ENCODE measurements at places on chromosomes 3 and 15.

DNA sequence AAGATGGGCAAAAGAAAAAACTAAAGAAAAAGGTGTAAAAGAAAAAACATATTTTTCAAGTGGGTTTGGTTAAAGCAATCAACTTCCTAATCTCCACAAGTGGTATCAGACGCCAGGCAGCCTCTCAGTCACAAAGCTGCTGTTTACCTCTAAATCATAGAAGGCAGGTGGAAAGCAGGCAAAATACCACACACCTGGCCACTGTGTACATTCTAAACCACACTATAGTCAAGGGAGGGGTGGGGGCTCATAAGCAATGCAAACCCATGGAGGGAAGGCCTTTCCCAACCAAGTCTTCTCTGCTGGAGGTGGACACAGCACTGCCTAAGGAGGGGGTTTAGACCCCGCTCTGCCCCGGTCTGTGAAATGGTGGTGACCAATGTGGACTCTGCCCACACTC lies 50.4 kb downstream of the MCF2L2 start:
- DNase-seq, result no peak

DNA sequence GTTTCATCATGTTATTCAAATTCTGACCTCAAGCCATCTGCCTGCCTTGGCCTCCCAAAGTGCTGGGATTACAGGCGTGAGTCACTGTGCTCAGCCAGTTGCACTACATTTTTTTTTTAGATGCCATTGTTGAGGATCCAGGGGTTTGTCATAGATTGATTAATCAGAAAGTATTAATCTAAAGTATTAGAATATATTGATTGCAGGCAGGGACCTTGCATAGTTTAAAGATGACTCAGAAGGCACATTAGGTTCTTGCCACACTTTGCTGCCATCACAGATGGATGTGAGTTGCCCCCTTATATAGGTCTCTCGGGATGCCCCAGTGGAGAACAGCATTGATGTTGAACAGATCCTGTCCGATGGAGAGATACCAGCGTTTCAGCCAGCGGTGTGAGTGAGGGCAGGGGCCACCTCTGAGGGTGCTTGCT lies 41.1 kb downstream of the IGF1R start:
- DNase-seq, result no peak

DNA sequence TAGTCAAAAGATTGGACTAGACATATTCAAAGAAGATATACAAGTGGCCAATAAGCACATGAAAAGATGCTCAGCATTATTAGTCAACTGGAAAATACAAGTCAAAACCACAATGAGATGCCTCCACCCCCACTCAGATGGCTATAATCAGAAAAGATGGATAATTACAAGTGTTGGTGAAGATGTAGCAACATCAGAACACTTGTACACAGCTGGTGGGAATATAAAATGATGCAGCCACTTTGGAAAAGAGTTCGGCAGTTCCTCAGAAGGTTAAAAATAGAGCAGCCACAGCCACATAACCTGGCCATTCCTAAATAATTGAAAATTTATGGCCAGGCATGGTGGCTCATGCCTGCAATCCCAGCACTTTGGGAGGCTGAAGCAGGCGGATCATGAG lies 38.4 kb downstream of the HEG1 start:
- DNase-seq, result no peak

DNA sequence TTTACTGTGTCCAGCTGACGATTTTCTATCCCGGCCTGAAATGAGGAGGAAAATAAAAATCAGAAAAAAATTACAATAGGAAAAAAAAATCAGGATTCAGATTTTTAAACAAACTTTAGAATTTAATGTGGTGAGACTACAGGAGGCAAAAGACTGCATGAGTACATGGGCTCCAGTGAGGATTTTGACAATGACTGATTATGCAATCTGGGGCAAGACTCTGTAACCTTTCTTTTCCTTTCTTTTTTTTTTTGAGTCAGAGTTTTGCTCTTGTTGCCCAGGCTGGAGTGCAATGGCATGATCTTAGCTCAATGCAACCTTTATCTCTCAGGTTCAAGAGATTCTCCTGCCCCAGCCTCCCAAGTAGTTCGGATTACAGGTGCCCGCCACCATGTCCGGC lies 29.9 kb downstream of the SPG11 start:
- DNase-seq, result no peak

DNA sequence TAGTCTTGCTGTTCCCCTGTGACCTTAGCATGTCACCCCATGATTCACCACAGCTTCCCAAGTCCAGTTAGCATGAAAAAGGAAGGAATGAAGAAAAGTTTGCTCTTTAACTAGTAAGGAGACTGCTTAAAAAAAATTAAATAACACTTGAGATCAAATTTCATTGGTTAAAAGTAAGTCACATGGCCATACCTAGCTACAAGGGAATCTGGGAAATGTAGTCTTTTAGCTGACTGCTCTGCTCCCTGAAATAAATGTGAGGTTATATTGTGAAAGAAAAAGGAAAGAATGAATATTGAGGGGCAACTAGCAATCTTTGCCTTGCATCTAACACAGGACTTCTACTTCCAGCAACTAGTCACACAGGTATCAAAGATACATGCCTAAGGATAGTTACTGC lies 84.7 kb upstream of the LRRN1 start:
- DNase-seq, result no peak

DNA sequence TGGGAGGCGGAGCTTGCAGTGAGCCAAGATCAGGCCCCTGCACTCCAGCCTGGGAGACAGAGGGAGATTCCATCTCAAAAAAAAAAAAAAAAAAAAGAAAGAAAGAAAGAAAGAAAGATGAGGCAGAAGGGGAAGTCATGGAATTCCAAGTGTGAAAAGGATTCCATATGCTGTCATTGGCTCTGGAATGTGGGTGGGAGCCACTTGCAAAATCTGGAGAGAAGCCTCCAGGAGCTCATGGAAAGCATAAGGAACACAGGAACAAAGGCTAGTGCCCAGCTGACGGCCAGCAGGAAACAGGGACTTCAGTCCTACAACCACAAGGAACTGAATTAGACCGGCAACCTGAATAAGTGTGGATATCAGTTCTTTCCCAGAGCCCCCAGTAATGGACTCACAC lies 12.5 kb upstream of the TRAK1 start:
- no peak for DNase-seq

DNA sequence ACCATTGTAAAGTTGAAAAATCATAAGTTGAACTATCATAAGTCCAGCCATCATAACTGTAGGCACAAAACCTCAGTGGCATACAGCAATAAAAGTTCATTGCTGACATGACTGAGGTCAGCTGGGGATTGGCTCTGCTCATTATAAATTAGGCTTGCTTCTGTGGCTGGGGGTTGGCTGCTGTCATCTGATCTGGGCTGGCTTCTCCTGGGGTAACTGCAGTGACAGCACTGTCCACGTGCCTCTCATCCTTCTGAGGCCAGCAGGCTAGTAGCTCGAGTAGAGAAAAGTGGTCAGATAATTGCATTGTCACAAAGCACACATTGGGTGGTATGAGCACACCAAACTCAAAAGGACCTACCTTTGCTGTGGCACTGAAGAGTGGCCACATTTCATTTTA lies 31.3 kb downstream of the CMTM7 start:
- DNase-seq, result no peak

DNA sequence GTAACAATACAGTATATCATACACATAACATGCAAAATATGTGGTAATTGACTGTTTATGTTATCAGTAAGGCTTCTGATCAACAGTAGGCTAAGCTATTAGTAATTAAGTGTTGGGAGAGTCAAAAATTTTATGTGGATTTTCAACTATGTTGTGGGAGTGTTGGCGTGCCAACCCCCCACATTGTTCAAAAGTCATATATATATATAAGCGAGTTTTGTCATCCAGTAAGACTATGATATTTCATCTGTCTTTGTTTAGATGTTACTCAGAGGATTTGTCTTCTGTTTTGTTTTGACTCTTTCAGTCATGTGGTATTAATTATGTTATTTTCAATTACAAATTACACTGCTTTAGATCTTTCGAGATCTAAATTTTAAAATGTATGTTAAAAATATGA lies 51.0 kb upstream of the RAP2B start:
- no peak for DNase-seq

GRCh38 chr15:99347574-99347973 lies 96.3 kb downstream of the LRRC28 start:
- DNase-seq, result no peak

- DNase-seq, result no peak
These were observed 12.1 kb upstream of the DNAJC13 start for GRCh38 chr3:132405188-132405587.

GRCh38 chr3:142498397-142499180 lies 50.8 kb upstream of the XRN1 start:
- DNase-seq, result no peak
